ENCODE measurements at places on chromosomes 3 and 15. TPM values are rescaled to one million over a fixed set of nuclear protein-coding genes. Genes with fewer than 3 reads are reported as not detected.

REC114 gene
- total RNA-seq, result not detected

KLHL40 gene
- not detected for total RNA-seq

KCNMB2 gene
- not detected for total RNA-seq

PAQR9 gene
- total RNA-seq, result not detected

SYNM gene
- 5.6 TPM for total RNA-seq

ROPN1 gene
- not detected for total RNA-seq

GNAT1 gene
- total RNA-seq, result not detected

SUSD5 gene
- 4.3 TPM for total RNA-seq

CCRL2 gene
- total RNA-seq, result 5.6 TPM

ITIH1 gene
- total RNA-seq, result not detected

SLC35A5 gene
- total RNA-seq, result 60.6 TPM

SEMA6D gene
- 8.7 TPM for total RNA-seq

C3orf20 gene
- not detected for total RNA-seq

LDHAL6B gene
- not detected for total RNA-seq

GCNT3 gene
- total RNA-seq, result not detected

ZNF662 gene
- 3.2 TPM for total RNA-seq

DAZL gene
- not detected for total RNA-seq

CYP19A1 gene
- total RNA-seq, result not detected

GP5 gene
- not detected for total RNA-seq

LRTM1 gene
- not detected for total RNA-seq

MKRN3 gene
- under 0.01 TPM for total RNA-seq

All from vein endothelial cell (primary cell).